ENCODE measurements at places on chromosomes 4 and X. TPM values are rescaled to one million over a fixed set of nuclear protein-coding genes. Genes with fewer than 3 reads are reported as not detected.
A peak's percentile ranks its signal among the peaks of the same experiment; 100 is the strongest.

Gene BTK
- total RNA-seq = 7.8 TPM

Gene ADH1C
- 11.7 TPM for total RNA-seq

Gene MAMLD1
- 8.5 TPM for total RNA-seq

Gene FAM47A
- total RNA-seq = not detected

GRCh38 chrX:150028692-150029091 is 90.4 kb upstream of the EOLA2 start:
- H3K36me3 ChIP-seq = no peaks in the 10 kb centered on the region
- DNase-seq = no peak
- no peak overlapping the region for H3K4me3 ChIP-seq
- H3K4me1 ChIP-seq = peaks cover 3% of the 10 kb centered on the region

DNA sequence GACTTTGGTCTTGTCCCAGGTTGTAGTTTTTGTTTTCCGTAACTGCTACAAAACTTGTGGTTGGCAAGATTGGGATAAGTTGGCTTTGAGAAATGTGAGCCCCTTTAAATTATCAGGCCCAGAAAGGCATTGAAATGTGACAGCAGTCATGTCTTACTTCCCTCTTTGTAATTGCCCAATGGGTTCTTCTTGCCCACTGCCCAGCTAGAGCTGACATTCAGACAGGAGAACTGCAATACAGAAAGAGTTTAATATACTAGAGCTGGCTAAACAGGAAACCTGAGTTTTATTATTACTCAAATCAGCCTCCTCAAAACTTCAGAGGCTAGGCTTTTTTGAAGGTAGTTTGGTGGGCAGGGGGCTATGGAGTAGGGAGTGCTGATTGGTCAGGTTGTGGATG is 288.3 kb downstream of the ZNF674 start:
- no peak for DNase-seq
- H3K27me3 ChIP-seq = no peaks in the 10 kb centered on the region
- no peak overlapping the region for H3K4me3 ChIP-seq
- H3K36me3 ChIP-seq = no peaks in the 10 kb centered on the region

- H3K36me3 ChIP-seq = no peaks in the 10 kb centered on the region
- H3K4me3 ChIP-seq = no peak overlapping the region
- DNase-seq = no peak
- H3K27me3 ChIP-seq = no peaks in the 10 kb centered on the region
- no peak overlapping the region for H3K27ac ChIP-seq
Measured at GRCh38 chr4:127856813-127857447, 23.8 kb upstream of the PLK4 start.

DNA sequence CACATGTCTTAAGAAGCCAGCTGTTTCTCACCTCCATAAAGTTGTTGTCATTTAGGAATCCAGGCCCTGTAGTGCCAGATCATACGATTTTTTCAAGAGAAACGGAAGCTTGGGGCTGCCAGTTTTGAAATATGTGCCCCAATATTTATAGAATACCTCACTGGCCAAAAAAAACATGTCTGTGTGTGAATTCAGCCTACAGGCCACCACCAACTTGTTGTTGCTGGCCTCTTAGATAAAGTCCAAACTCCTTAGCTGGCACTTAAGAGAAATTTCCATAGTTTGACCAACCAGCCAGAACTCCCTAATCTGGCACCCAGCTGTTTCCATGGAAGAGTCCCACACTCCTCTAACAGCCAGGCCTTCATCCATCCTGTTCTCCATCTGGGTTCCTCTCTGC is 74.1 kb downstream of the WDR19 start:
- no peak for DNase-seq
- H3K27ac ChIP-seq = peak overlapping the region; percentile 59
- H3K27me3 ChIP-seq = no peaks in the 10 kb centered on the region
- H3K4me1 ChIP-seq = no peaks in the 10 kb centered on the region

DNA sequence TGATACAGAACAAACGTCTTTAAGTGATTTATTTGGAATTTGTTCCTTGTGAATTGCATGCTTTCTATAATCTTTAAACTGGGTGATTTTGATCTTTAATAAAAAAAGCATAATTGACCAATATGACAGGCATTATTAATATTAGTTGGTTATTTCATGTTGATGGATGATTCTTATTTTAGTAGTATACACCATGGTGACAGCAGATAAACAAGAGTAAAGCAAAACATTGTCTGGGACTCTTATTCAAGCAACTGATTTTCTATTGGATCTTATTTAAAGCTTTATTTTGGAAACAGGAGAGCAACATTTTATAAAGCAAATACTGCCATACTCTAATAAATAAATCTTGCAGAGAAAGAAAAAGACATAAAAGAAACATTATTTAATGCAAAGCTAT is 591.4 kb upstream of the GNPDA2 start:
- H3K27ac ChIP-seq = no peak overlapping the region
- no peaks in the 10 kb centered on the region for H3K36me3 ChIP-seq
- H3K4me3 ChIP-seq = no peak overlapping the region
- no peaks in the 10 kb centered on the region for H3K27me3 ChIP-seq
- DNase-seq = no peak
- no peaks in the 10 kb centered on the region for H3K4me1 ChIP-seq

- no peak overlapping the region for H3K4me3 ChIP-seq
- no peaks in the 10 kb centered on the region for H3K36me3 ChIP-seq
- no peaks in the 10 kb centered on the region for H3K27me3 ChIP-seq
- DNase-seq = no peak
- H3K4me1 ChIP-seq = peaks cover 5% of the 10 kb centered on the region
Measured at GRCh38 chr4:186932196-186932595, 208.5 kb upstream of the FAT1 start.

GRCh38 chrX:30930679-30931078 is 41.6 kb upstream of the TAB3 start:
- H3K4me3 ChIP-seq = no peak overlapping the region
- H3K27me3 ChIP-seq = no peaks in the 10 kb centered on the region
- no peaks in the 10 kb centered on the region for H3K36me3 ChIP-seq
- no peaks in the 10 kb centered on the region for H3K4me1 ChIP-seq

GRCh38 chrX:43349363-43349762 is 306.7 kb upstream of the MAOA start:
- no peak overlapping the region for H3K4me3 ChIP-seq
- DNase-seq = no peak
- no peaks in the 10 kb centered on the region for H3K4me1 ChIP-seq
- H3K27me3 ChIP-seq = no peaks in the 10 kb centered on the region

DNA sequence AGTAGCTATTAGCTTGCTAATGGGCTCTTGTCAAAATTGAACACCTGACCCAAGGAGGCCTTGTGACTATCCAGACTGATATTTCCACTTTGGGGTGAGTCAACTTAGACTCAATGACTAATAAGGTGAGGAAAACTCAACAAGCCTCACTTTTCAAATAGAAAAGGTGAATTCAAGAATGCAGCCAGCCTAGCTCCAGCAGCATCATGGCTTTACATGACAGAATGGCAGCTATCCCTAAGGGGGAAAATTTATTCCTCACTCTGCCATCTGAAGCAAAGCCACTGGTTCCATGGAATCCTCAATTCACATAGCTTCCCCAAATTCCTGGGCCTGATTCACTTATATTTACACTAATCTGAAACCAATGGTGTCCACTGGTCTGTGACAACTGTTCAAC is 29.1 kb upstream of the RAB9B start:
- no peaks in the 10 kb centered on the region for H3K4me1 ChIP-seq
- no peak overlapping the region for H3K4me3 ChIP-seq
- no peaks in the 10 kb centered on the region for H3K27me3 ChIP-seq
- no peak for DNase-seq

- no peak for DNase-seq
- no peak overlapping the region for H3K27ac ChIP-seq
- no peaks in the 10 kb centered on the region for H3K4me1 ChIP-seq
- no peak overlapping the region for H3K4me3 ChIP-seq
Measured at GRCh38 chrX:136210243-136210642, 41.0 kb downstream of the MAP7D3 start.

- no peaks in the 10 kb centered on the region for H3K4me1 ChIP-seq
- DNase-seq = no peak
- no peak overlapping the region for H3K4me3 ChIP-seq
- no peaks in the 10 kb centered on the region for H3K36me3 ChIP-seq
Measured at GRCh38 chr4:123421937-123422781, 25.6 kb downstream of the SPRY1 start.

- H3K4me1 ChIP-seq = no peaks in the 10 kb centered on the region
- H3K4me3 ChIP-seq = no peak overlapping the region
- no peaks in the 10 kb centered on the region for H3K27me3 ChIP-seq
- no peak for DNase-seq
Measured at GRCh38 chr4:119493419-119493818, 135.2 kb downstream of the PDE5A start.

DNA sequence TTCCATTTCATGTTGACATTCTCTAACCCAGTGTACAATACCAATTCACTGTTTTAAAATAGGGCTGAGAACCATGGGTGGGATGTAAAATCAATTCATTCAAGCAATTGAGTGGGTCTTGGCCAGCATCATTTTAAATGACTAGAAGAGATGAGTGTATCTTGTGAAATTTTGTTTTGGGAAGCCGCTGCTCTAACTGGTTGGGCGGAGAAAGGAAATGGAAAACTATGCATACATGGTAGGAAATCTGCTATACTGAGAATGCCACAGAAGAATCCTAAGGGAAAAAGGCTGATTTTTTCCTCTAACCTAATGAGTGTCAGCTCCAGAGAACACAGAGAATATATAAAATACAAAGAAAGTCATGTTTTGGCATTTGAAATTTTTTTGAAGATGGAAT is 54.8 kb upstream of the DCLK2 start:
- H3K27ac ChIP-seq = no peak overlapping the region
- H3K27me3 ChIP-seq = no peaks in the 10 kb centered on the region

DNA sequence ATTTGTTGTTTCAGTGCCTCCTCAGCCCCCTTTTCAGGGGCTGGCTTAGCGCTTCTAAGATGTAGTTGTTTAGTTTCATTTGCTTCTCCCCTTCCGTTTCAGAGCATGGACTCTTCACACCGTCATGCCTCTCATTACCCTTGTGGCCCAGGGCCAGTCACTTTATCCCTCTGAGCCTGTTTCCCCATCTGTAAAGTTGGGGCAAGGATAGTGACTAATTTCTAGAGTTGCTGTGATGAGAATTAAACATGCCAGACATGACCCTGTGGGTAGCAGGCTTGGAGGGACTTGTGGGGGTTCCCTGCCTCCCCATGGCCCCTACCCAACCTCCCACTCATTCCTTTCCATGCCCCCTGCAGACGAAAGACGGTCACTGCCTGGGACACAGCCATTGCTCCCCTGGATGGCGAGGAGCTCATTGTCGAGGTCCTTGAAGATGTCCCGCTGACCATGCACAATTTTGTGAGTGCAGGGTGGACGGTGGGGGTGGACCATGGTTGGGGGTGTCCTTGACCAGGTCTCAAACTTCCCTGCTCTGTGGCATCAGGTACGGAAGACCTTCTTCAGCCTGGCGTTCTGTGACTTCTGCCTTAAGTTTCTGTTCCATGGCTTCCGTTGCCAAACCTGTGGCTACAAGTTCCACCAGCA is 3.6 kb downstream of the ARAF start:
- no peak for DNase-seq
- no peak overlapping the region for H3K4me3 ChIP-seq
- no peaks in the 10 kb centered on the region for H3K4me1 ChIP-seq
- peaks cover 6% of the 10 kb centered on the region for H3K36me3 ChIP-seq
- no peaks in the 10 kb centered on the region for H3K27me3 ChIP-seq
- no peak overlapping the region for H3K27ac ChIP-seq

DNA sequence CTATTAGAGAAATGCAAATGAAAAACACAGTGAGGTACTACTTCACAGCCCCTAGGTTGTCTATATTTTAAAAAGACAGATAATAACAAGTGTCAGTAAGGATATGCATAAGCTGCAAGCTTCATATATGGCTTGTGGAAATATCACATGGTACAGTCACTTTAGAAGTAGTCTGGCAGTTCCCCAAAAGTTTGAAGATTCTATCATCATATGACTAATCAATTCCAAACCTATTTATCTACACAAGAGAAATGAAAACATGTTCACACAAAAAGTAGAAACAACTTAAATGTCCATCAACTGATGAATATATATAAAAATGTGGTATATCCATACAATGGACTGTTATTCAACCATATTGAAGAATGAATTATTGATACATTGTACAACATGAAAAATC is 185.8 kb upstream of the STK26 start:
- H3K27ac ChIP-seq = no peak overlapping the region
- no peaks in the 10 kb centered on the region for H3K36me3 ChIP-seq
- no peaks in the 10 kb centered on the region for H3K4me1 ChIP-seq
- H3K4me3 ChIP-seq = no peak overlapping the region

GRCh38 chr4:124111922-124112321 is 600.6 kb downstream of the ANKRD50 start:
- H3K4me1 ChIP-seq = no peaks in the 10 kb centered on the region
- H3K4me3 ChIP-seq = no peak overlapping the region
- H3K27me3 ChIP-seq = no peaks in the 10 kb centered on the region
- H3K27ac ChIP-seq = no peak overlapping the region
- no peaks in the 10 kb centered on the region for H3K36me3 ChIP-seq
- no peak for DNase-seq

DNA sequence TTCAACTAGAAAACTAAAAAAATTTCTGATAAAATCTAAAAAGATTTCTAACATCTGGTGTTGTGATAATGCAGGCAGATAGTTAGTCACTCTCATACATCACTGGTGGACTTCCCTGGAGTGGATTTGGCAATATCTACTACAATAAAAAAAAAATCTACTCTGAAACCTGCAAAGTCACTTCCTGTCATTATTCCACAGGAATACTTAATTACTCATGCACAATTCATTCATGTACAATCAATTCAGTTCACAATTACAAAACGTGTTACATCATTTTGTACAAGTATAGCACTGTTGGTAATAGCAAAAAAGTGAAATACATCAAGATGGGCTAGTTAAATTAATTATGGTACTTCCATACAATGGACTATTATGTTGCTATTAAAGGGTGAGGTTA is 16.5 kb upstream of the RHOH start:
- H3K4me1 ChIP-seq = no peaks in the 10 kb centered on the region
- H3K36me3 ChIP-seq = no peaks in the 10 kb centered on the region
- H3K27me3 ChIP-seq = no peaks in the 10 kb centered on the region
- no peak overlapping the region for H3K27ac ChIP-seq
- no peak for DNase-seq

All from aorta (tissue), 5 donors.